SK-N-SH (cell line): ENCODE measurements at places on chromosomes 6 and 20. TPM values are rescaled to one million over a fixed set of nuclear protein-coding genes. Genes with fewer than 3 reads are reported as not detected.

DNA sequence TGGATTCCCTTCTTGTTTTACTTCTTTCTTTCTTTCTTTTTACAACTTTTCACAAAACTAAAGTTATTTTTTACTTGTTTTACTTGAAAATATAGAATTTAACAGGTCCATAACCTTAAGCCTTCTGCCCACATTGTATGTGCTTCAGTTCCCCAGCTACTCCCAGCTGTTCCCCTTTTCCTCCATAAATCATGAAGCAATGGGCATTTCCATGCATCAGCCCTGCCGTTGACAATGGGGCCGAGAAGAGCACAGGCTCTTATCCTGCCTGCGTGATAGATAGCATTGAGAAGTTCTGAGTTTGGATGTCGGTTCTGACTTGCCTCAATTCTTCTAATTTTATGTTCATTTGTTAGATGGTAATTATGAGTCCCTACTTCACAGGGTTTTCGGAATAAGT, 583.8 kb downstream of the CDH26 start:
- no peak for DNase-seq
- H3K27me3 ChIP-seq = no peaks in the 10 kb centered on the region
- no peak overlapping the region for H3K4me3 ChIP-seq
- H3K27ac ChIP-seq = no peak overlapping the region
- no peaks in the 10 kb centered on the region for H3K4me1 ChIP-seq
- H3K36me3 ChIP-seq = no peaks in the 10 kb centered on the region

GRCh38 chr6:22642254-22642653, 72.9 kb downstream of the HDGFL1 start:
- no peak overlapping the region for H3K4me3 ChIP-seq
- no peaks in the 10 kb centered on the region for H3K4me1 ChIP-seq
- no peaks in the 10 kb centered on the region for H3K27me3 ChIP-seq
- H3K27ac ChIP-seq = no peak overlapping the region

DNA sequence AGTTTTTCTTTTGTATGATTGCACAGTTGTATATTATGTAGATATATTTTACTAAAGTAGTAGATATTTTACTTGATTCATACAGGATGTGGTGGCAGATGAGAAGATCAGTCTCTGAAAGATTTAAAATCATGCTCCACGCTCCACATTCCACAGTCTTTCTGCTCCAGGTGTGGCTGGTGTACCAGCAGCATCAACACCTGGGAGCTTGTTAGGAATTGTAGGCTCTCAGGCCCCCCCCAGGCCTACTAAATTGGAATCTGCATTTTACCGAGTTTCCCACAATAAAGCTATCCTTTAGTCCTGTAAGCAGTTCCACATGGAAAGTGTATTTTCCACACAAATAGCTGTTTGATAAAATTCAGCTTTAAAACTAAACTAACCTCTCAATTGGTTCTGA, 537.4 kb downstream of the BCKDHB start:
- no peak for DNase-seq
- no peaks in the 10 kb centered on the region for H3K36me3 ChIP-seq
- H3K27me3 ChIP-seq = no peaks in the 10 kb centered on the region
- peaks cover 5% of the 10 kb centered on the region for H3K4me1 ChIP-seq
- H3K4me3 ChIP-seq = no peak overlapping the region
- H3K27ac ChIP-seq = no peak overlapping the region

DNA sequence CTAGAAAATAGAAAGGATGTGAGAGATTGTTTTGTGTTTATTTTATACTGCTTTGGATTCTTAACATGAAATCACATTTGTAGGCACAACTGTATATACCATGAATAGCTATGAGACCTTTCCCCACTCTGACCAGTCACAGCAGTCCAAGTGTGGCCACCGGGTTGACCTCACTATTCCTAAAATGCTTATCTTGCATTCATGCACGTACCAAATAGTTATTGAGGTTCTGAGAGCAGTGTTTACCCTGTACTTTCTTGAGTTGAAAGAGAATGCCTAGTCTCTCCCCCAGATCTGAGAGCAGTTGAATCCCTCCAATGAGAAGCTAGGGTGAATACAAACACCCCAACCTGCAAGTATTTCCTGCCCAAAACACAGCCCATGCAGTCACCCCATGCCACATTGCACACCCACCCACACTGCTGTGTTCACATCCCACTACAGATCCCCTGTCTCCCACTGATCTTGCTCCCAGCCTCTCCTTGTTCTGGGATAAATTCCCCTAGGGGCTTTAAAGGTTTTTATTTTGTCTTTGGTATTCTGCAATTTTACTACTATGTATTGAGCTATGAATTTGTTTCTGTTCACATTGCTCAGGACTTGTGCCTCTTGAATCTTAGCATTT, 51.6 kb downstream of the GOPC start:
- no peaks in the 10 kb centered on the region for H3K27me3 ChIP-seq
- no peak overlapping the region for H3K4me3 ChIP-seq
- peaks cover 11% of the 10 kb centered on the region for H3K4me1 ChIP-seq

DNA sequence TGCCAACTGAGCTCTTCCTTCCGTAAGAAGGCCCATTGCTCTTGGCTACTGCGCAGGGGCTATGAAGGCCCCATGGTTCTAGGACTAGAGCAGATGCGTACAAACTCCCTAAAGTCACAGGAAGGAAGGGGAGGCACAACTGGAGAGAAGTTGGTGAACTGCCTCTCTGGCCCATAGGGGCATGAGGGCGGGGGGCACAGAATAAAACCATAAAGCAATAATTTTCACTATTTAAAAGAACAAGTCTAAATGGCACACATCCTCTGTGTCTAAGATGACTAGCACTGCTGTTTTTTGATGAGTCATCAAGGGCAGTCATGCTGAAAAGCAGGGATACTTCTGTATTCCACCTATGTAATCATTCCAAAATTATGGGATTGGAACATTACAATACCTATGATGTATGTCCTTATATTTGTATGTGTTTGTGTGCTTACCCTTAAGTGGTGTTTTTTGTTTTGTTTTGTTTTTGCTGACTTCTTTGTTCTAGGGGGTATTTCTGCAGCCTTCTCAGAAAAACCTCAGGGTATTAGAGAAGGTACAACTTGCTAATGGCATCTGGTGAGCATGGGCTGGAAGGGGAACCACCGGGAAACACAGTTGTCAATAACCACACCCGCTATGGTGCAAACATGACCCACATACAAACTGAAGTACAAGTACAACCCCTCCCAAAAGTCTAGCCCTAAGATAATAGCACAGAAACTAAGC, 36.9 kb downstream of the B4GALT5 start:
- no peak for DNase-seq
- peaks cover 27% of the 10 kb centered on the region for H3K4me1 ChIP-seq
- no peak overlapping the region for H3K4me3 ChIP-seq
- H3K27me3 ChIP-seq = no peaks in the 10 kb centered on the region

- no peaks in the 10 kb centered on the region for H3K36me3 ChIP-seq
- H3K27me3 ChIP-seq = peaks cover 12% of the 10 kb centered on the region; the same call in 1 of the 2 replicates
- peak within 1 kb of the TSS; percentile 77 for H3K4me3 ChIP-seq
- peak within 1 kb of the TSS; percentile 55 for H3K27ac ChIP-seq
- H3K4me1 ChIP-seq = no peaks in the 10 kb centered on the region
These were observed at the start of gene MAP7 for GRCh38 chr6:136550330-136551071. Gene MAP7, minus strand, starts transcription at chr6:136550422. Its CDS starts 14 bp downstream, at chr6:136550408.

DNA sequence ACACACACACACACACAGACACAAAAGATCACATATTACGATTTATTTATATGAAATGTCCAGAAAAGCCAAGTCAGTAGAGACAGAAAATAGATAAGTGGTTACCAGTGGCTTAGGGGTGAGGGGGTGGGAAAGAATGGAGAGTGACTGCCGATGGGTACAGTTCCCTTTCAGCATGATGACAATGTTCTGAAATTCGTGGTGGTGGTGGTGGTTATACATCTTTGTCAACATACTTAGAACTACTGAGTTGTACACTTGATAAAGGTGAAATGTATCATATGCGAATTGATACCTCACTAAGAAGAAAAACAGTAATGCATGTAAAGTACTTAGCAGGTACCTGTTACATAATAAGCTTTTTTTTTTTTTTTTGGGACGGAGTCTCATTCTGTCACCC, 124.3 kb downstream of the SCAF8 start:
- no peak overlapping the region for H3K27ac ChIP-seq
- no peak overlapping the region for H3K4me3 ChIP-seq
- no peak for DNase-seq
- no peaks in the 10 kb centered on the region for H3K27me3 ChIP-seq
- H3K36me3 ChIP-seq = peaks cover 13% of the 10 kb centered on the region

DNA sequence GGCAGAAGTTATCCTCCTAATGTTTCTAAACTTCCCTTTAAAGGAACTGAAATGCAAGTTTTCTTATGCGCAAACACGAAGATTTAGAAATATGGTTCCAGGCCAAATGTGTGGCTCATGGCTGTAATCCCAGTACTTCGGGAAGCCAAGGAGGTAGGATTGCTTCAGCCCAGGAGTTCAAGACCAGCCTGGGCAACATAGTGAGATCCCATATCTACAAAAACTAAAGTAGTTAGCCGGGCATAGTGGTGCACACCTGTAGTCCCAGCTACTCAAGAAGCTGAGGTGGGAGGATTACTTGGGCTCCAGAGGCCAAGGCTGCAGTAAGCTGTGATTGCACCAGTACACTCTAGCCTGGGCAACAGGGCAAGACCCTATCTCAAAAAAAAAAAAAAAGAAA, 95.8 kb upstream of the SCAF8 start:
- no peaks in the 10 kb centered on the region; the same call in 1 of the 2 replicates for H3K4me1 ChIP-seq
- H3K4me3 ChIP-seq = no peak overlapping the region
- DNase-seq = no peak

DNA sequence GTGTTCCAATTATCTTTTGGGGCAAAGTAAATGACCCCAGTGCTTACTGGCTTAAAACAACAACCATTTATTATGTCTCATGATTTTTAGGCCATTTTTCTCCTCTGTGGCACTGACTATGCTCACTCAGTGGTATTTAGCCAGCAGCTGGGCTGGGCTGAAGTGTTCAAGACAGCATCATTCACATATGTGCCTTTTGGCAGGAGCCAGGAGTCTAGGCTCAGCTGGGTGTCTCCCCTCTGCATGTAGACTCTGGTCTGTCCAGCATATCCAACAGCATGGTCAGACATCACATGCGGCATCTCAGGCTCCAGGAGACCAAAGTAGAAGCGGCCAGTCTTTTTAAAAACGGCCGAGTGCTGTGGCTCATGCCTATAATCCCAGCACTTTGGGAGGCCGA, 120.3 kb upstream of the TOP1 start:
- no peaks in the 10 kb centered on the region for H3K27me3 ChIP-seq
- no peak for DNase-seq
- H3K4me1 ChIP-seq = no peaks in the 10 kb centered on the region
- no peaks in the 10 kb centered on the region for H3K36me3 ChIP-seq
- no peak overlapping the region for H3K4me3 ChIP-seq

Gene RNF39
- not detected in 2 replicates for polyA plus RNA-seq

Gene EPPIN
- polyA plus RNA-seq = not detected in 2 replicates

Gene OXT
- polyA plus RNA-seq = not detected in 2 replicates

Gene PSMG4
- 60.0 and 61.3 TPM in 2 replicates for polyA plus RNA-seq

Gene GNL1
- 36.4 and 43.3 TPM in 2 replicates for polyA plus RNA-seq

Gene ECT2L
- polyA plus RNA-seq = 0.02 TPM in 1 of 2 replicates, not detected in the other
